ENCODE measurements at places on chromosomes 2 and 18.

DNA sequence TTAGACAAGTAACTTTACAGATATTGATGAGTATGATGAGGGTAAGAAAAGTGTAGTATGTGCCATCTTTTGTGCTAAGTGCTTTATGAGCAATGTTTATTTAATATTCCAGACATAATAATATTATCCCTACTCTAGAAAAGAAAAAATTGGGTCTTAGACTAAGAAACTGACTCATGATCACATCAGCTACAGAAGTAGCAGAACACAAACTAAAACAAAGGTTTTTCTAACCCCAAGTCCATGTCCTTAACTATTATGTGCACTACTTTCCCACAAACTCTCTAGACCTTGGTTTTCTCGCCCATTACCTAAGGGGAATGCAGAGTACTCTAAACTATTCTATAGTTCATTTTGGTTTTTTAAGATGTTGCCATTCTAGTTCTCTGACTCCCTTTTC is 64.5 kb downstream of the BAZ2B start:
- no peak for DNase-seq

DNA sequence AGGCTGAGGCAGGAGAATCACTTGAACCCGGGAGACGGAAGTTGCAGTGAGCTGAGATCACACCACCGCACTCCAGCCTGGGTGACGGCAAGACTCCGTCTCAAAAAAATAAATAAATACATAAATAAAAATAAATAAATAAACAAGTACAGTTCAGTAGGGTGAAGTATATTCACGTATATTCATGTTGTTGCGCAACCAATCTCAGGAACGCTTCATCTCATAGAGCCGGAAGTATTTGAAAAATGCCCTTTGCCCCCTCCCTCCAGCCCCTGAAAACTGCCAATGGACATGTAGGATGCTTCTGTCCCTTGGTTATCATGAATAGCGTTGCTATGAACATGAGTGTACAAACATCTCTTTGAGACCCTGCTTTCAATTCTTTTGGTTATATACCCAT is 132.0 kb downstream of the DTNB start:
- no peak for DNase-seq

DNA sequence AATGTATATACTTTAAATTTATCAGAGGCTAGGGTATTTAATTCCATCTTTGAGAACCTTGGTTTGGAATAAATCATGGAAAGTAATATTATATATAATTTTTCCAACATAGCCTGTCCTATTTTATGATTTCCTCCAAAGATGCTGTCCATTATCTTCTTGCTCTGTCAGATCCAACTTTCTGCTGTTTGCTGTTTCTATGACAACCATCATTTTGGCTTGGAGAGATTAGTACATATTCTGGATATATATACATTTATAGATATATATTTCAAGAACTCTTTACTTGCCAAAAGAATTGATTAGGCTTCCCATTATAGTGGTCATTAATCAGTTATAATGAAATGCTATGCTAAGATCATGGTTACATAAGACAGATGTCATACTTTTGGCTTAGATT is 31.3 kb downstream of the CSRNP3 start:
- DNase-seq = no peak

- no peak for DNase-seq
Observed at GRCh38 chr2:1886405-1886992, 142.2 kb upstream of the PXDN start.

GRCh38 chr2:212845941-212846340 is 305.5 kb downstream of the IKZF2 start:
- DNase-seq = no peak

- DNase-seq = no peak
Observed at GRCh38 chr2:146413086-146413610, 1431.7 kb upstream of the ACVR2A start.

GRCh38 chr2:178268435-178268834 is 74.1 kb downstream of the OSBPL6 start:
- no peak for DNase-seq
